ENCODE measurements at places on chromosomes 11 and 22. TPM values are rescaled to one million over a fixed set of nuclear protein-coding genes. Genes with fewer than 3 reads are reported as not detected.

DNA sequence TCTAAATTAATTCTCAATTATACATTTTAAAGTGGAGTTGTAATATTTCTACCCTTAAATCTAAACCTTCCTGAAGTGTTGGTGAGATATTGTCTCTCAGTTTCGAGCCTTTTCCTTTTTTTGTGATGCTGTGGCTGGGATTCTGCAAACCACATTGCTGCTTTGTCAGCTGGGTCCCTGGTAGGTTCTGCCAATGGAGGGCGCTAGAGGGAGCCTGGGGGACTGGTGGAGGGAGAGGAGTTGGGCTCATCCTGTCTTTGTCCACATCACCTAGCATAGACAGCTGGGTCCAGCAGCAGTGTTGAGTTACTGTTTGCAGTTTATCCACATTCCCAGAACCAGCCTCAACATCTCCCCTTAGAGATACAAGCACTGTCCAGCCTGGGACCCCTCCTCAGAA is 41.0 kb downstream of the TRAF6 start:
- peak; percentile 28 for DNase-seq

DNA sequence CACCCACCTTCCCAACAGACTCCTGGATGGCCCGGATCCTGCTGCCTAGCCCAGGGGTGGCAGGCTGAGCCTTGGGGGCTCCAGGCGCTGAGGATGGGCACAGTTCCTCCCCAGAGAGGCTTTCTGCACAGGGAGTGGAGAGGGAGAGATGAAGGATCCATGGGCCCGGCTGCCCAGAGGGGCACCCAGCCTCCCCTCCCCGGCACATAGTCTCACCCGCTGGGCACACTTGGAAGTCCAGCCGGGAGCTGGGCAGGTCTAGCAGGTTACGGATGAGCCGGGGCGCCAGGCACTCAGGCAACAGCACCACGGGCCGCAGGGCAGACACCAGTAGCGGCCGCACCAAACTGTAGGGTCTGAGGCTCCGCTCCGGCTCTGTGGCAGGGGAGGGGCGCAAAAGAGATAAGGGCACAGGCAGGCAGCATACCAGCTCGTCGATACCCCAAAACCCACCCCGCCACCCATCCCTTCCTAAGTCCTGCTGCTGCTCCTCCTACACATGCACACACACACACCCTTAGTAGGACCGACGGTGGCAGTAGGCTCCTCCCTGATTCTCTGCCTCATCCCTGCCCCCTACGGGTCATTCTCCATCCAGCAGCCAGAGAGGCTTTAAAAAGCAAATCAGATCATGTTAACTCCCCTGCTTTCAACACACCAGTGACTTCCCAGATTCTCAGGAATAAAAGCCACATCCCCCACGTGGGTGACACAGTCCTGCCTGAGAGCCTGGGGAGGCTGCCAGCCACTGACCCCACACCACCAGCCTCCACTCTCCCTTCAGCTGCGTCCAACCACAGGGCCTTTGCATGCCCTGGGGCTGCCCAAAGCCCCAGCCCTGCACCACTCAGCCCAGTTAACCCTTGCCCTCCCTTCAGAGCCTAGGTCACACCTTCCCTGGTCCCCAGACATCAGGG is 6.5 kb upstream of the MFNG start:
- DNase-seq = peak; percentile 76

GRCh38 chr22:17167486-17167885 is 8.4 kb upstream of the HDHD5 start:
- no peak for DNase-seq

DNA sequence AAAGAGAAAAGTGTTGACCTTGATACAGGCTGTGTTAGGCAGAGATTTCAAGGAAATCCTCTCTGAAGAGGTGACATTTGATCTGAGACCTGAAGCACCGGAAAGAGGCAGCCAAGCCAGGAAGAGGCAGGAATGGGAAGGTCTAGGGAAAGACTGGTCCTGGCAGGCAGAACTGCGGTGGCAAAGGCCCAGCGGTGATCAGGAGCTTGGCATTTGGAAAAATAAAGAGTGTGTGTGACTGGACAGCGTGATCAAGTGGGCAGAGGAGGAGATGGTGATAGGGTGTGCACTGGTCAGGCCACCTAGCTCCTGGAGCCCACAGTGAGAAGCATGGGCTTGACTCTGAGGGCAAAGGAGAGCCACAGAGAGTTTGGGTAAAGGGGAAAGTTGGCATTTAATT is 27.2 kb upstream of the GAB4 start:
- no peak for DNase-seq

- no peak for DNase-seq
These were observed 3.3 kb downstream of the ART5 start for GRCh38 chr11:3638513-3638912.

GRCh38 chr11:41612415-41612814 is 153.0 kb upstream of the LRRC4C start:
- no peak for DNase-seq

CRYBB2 gene
- not detected for total RNA-seq

BRD1 gene
- 44.3 TPM for total RNA-seq

CARD18 gene
- total RNA-seq = not detected

All from activated CD8-positive, alpha-beta T cell treated with anti-CD3 and anti-CD28 coated beads, Interleukin-2, amount 10 ng/mL, durations not matched to agents 7 days and 5 days (primary cell).